ENCODE measurements at places on chromosomes 11 and 22. TPM values are rescaled to one million over a fixed set of nuclear protein-coding genes. Genes with fewer than 3 reads are reported as not detected.

Gene PRG2
- 2.2 TPM for total RNA-seq

- H3K27me3 ChIP-seq, result no peaks in the 10 kb centered on the region
- DNase-seq, result no peak
- H3K4me3 ChIP-seq, result no peak overlapping the region
- no peak overlapping the region for H3K27ac ChIP-seq
- H3K4me1 ChIP-seq, result no peaks in the 10 kb centered on the region
- no peaks in the 10 kb centered on the region for H3K36me3 ChIP-seq
Observed at GRCh38 chr11:104798789-104799188, 99.5 kb downstream of the CASP12 start.

DNA sequence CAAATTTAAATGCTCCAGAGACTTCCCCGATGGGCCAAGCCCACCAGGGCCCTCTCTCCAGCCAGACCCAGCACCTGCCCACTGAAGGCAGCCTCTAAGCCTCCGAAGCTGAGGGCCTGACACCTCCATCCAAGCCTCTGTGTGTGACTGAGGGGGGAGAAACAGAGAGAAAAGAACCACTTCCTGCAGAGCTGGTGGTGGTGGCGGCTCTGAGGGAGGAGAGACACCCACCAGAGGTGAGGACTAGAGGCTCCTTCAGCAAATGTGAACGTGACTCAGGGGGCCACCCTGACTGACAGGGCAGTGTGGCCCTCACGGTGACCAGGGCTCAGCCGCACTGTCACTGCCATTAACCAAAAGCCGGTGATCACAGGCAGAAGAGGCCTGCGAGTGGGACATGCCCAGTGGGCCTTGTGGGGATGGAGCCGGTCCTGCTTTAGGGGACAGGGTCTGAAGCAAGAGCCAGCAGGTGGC lies 31.0 kb upstream of the CD5 start:
- no peaks in the 10 kb centered on the region for H3K4me1 ChIP-seq
- no peak for DNase-seq
- H3K36me3 ChIP-seq, result no peaks in the 10 kb centered on the region
- H3K27me3 ChIP-seq, result no peaks in the 10 kb centered on the region
- H3K4me3 ChIP-seq, result no peak overlapping the region
- H3K27ac ChIP-seq, result no peak overlapping the region

DNA sequence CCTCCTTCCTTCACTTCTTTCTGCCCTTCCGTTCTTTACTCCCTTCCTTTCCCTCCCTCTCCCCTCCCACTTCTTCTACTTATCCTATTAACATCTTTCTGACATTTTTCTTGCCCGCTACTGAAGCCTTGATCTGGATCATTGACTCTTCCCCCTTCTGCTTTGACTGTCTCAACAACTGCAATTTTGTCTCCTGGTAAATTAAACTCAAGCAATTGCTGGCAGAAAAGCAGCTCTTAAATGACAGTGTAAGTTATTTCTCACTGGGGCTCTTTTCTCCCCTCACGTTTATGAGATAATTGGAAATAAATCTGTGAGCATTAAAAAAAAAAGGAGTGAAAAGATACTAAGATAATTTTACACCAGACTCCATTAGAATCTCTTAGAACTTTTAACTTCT lies 120.0 kb downstream of the SLC17A6 start:
- no peak for DNase-seq
- no peaks in the 10 kb centered on the region for H3K36me3 ChIP-seq
- H3K4me3 ChIP-seq, result no peak overlapping the region
- H3K4me1 ChIP-seq, result peaks cover 28% of the 10 kb centered on the region
- H3K27ac ChIP-seq, result no peak overlapping the region

GRCh38 chr11:99257131-99257530 lies 236.4 kb downstream of the CNTN5 start:
- no peak overlapping the region for H3K4me3 ChIP-seq
- H3K36me3 ChIP-seq, result no peaks in the 10 kb centered on the region
- H3K27me3 ChIP-seq, result no peaks in the 10 kb centered on the region
- no peak for DNase-seq
- no peak overlapping the region for H3K27ac ChIP-seq
- H3K4me1 ChIP-seq, result no peaks in the 10 kb centered on the region

- no peak for DNase-seq
- no peaks in the 10 kb centered on the region for H3K27me3 ChIP-seq
- peaks cover 15% of the 10 kb centered on the region for H3K4me1 ChIP-seq
Observed at GRCh38 chr11:31783252-31783651, 27.9 kb downstream of the PAX6 start.

Gene ZDHHC13
- 11.0 TPM for total RNA-seq

Gene RAPSN
- 0.13 TPM for total RNA-seq

DNA sequence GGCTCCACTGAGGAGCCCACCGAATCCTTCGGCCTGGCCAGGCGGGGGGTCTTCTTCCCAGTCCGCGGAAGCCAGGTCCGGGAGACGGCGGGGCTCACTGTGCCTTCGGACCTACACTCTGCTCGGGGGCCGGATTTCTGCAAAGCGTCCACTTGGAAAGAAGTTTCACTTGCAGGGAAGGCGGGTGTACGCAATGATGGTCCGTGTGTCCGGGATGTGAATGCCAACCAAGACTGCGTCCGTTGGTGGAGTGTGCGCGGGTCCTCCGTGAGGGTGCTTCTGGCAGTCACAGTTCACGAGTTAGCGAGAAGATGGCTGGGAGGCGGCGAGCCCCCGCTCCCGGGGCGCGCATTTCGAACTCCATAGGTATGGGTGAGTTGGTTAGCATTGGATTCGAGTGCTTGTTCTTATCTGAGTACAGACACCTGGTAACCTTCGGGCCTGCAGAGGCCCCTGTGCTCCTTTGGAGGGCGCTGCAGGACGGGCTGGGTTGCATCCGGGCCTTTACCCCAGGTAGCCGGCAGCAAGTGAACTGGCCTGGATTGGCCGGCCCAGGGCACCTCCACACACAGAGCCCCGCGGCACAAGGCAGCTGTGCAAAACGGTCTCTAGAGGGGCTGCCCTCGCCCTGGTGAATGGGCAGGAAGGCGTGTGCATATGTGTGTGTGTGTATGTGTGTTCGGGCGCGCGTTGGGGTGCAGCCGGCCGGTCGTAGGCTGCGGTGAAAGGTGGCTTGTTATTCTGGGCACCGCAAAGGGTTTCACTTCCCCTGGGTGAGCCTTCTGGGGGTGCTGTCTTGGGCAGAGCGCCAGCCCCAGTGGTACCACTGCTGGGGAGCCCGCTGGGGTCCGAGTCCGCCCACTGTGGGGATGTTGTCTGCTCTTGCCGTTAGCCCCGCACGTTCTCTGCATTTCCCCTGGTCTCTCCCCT lies 13.3 kb upstream of the CYP2R1 start:
- H3K4me1 ChIP-seq, result no peaks in the 10 kb centered on the region
- H3K4me3 ChIP-seq, result peak overlapping the region; percentile 67
- H3K27ac ChIP-seq, result no peak overlapping the region
- DNase-seq, result peak; percentile 47
- H3K27me3 ChIP-seq, result peaks cover 6% of the 10 kb centered on the region

GRCh38 chr22:33051960-33052839 lies 6.0 kb downstream of the SYN3 start:
- DNase-seq, result no peak
- no peak overlapping the region for H3K4me3 ChIP-seq
- H3K27ac ChIP-seq, result no peak overlapping the region
- no peaks in the 10 kb centered on the region for H3K4me1 ChIP-seq
- H3K36me3 ChIP-seq, result no peaks in the 10 kb centered on the region
- H3K27me3 ChIP-seq, result peaks cover 55% of the 10 kb centered on the region

DNA sequence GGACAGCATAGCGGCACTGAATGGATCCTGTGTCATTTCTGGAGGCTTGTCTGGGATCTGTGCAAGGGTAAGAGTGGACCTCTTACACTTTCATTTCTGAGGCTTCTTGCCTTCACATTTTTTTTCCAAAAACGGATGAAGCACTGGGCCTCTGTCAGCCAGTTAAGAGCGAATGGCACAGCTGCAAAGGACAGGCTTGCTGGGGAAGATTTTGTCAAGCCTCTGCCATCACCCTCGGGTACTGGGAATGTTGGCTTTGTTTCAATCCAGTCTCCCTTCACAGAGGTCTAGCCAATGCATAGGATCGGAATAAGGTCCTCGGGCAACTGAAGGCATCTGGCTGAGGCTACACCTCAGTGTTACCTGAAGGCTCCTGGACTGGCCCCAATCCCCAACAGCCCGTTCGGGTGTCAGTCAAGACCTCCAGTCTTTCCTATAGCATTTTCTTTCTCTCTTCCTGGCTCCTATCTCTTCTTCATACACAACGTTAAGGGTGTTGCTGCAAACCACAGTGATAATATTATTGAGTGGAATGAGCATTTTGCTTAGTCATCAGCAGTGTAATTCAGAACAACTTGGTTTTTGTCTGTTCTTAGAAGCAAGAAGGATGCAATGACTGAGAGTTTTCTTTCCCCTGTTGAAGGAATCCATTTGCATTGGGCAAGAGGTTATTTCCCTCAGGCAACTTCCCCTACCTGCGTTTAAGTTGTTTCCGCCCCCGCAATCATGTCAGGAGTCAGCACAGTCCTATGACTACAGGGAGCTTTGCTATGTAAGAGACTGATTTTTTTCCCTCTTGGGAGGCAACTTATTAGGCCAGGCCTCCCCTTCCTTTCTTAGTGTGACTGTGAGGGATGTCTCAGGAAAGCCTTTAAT lies 22.8 kb downstream of the NPAT start:
- peak; percentile 66 for DNase-seq
- peak overlapping the region; percentile 61 for H3K27ac ChIP-seq
- H3K4me1 ChIP-seq, result peaks cover 11% of the 10 kb centered on the region
- H3K4me3 ChIP-seq, result no peak overlapping the region

Gene CCDC116
- total RNA-seq, result 0.54 TPM

Gene YPEL4
- total RNA-seq, result 1.7 TPM

DNA sequence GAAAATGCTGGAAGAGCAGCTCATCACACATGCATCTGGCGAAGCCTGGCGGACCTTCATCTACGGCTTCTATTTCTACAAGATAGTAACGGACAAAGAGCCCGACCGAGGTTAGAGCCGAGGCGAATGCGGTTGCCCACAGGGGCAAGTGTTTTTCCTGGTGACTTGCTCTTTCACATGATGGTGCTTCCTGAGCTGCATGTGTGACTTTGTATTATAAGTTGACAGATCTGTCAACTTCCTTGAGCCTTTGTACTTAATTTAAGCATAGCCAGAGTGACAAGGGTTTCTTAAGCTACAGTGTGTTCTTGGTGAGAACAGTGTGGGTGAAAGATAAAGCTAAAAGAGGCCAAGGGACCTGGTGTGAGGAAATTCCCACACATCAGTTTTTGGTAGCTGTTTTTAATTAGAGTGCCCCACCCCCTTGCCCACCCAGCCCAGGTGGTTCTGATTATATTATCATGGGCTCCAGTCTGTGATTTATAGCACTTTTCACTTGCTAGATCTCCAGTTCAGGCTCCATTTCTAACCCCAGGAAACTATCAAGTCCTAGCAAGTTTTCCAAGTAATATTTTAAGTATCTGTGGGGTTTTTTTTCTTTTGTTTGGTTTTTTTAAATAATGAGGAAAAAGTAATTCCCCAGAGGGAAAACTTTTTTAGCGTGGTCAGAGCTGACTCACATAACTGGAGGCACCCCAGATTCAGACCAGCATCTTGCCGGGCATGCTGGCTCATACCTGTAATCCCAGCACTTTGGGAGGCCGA lies 68.0 kb upstream of the YWHAH start:
- H3K4me3 ChIP-seq, result no peak overlapping the region
- H3K4me1 ChIP-seq, result peaks cover 16% of the 10 kb centered on the region
- DNase-seq, result peak; percentile 80

Gene CARNS1
- 0.38 TPM for total RNA-seq

- H3K27me3 ChIP-seq, result no peaks in the 10 kb centered on the region
- peak; percentile 62 for DNase-seq
- H3K4me1 ChIP-seq, result peaks cover 16% of the 10 kb centered on the region
- no peaks in the 10 kb centered on the region for H3K36me3 ChIP-seq
- 0 out of 2 replicates have a peak overlapping the region, but pooled peaks have one; percentile 20 for H3K4me3 ChIP-seq
Observed at GRCh38 chr11:122523846-122524805, 131.4 kb upstream of the UBASH3B start.

GRCh38 chr11:74257959-74258553 lies 53.4 kb downstream of the P4HA3 start:
- peaks cover 18% of the 10 kb centered on the region for H3K4me1 ChIP-seq
- H3K27ac ChIP-seq, result no peak overlapping the region
- H3K4me3 ChIP-seq, result no peak overlapping the region

DNA sequence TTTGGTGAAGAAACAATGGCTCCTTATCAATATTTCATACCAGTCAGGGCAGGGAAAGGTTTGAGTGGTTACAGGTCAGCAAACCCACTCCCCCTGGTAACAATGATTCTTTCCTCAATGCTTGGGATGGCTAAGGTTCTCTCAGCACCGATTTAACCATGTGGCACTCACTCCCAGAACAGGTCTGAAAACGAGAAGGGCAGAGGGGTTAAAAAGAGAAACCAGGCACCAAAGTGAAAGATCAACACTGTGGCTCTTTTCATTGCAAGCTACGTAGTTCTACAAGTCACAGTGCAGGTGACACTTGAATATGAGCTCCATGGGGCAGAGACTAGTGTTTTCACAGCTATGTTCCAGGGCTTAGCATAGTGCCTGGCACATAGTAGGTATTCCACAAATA lies 132.4 kb downstream of the PLEKHA7 start:
- H3K4me1 ChIP-seq, result no peaks in the 10 kb centered on the region
- H3K4me3 ChIP-seq, result no peak overlapping the region
- H3K36me3 ChIP-seq, result no peaks in the 10 kb centered on the region
- no peak for DNase-seq
- H3K27me3 ChIP-seq, result peaks cover 44% of the 10 kb centered on the region

Gene DCHS1
- 5.8 TPM for total RNA-seq

GRCh38 chr11:46240371-46240770 lies 37.1 kb upstream of the CREB3L1 start:
- peak overlapping the region; percentile 95 for H3K27ac ChIP-seq
- H3K36me3 ChIP-seq, result no peaks in the 10 kb centered on the region
- no peaks in the 10 kb centered on the region for H3K27me3 ChIP-seq
- no peak overlapping the region for H3K4me3 ChIP-seq
- DNase-seq, result peak; percentile 66
- peaks cover 46% of the 10 kb centered on the region for H3K4me1 ChIP-seq

GRCh38 chr11:125441648-125442410 lies 54.2 kb downstream of the FEZ1 start:
- no peak overlapping the region for H3K4me3 ChIP-seq
- H3K36me3 ChIP-seq, result no peaks in the 10 kb centered on the region
- DNase-seq, result no peak
- H3K27ac ChIP-seq, result no peak overlapping the region
- H3K4me1 ChIP-seq, result no peaks in the 10 kb centered on the region

Gene C11orf16
- total RNA-seq, result not detected

- DNase-seq, result no peak
- H3K27me3 ChIP-seq, result no peaks in the 10 kb centered on the region
- H3K4me1 ChIP-seq, result no peaks in the 10 kb centered on the region
- H3K27ac ChIP-seq, result no peak overlapping the region
- no peaks in the 10 kb centered on the region for H3K36me3 ChIP-seq
Observed at GRCh38 chr22:46908641-46909107, 146.2 kb downstream of the TBC1D22A start.

DNA sequence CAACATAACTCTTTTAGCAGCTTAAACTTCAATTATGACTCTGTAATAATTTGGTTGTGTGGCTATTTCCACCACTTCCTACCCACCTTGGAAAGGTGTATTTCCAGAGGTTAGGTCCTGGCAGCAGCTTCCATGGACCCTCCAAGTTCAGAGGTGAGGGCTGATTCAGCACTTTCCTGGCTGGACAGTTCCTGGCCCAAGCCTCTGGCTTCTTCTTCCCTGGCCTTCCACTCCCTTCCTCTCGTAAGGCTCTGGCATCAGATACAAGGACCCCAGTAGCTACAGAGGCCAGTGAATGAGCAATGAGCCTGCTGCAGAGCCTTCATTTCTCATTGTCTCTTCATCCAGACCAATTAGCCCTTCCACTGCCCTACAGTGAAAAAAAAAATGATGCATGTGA lies 98.1 kb upstream of the KIRREL3 start:
- H3K27me3 ChIP-seq, result peaks cover 54% of the 10 kb centered on the region
- peak; percentile 6 for DNase-seq
- H3K4me3 ChIP-seq, result no peak overlapping the region
- H3K27ac ChIP-seq, result no peak overlapping the region
- H3K36me3 ChIP-seq, result no peaks in the 10 kb centered on the region

Gene VSTM5
- not detected for total RNA-seq
